Epithelial cell of esophagus (primary cell): ENCODE measurements at places on chromosomes 2 and 18.
A peak's percentile ranks its signal among the peaks of the same experiment; 100 is the strongest.

DNA sequence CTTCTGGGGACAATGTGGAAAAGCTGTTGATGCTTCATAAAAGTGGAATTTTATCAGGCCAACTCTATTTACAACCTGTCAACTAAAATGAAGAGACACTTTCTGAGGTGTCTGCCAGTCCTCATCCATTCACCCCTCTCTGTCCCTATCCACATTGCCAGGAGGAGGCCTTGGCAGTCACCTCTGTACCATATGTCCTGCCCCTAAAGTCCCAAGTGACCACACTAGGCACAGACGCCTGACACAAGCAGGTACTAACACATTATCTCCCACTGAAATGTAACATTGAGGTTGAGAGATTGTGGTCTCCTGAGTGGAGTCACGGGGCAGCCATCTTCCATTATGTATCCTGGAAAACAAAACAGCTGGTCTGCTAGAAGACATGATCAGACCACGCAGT is 71.4 kb downstream of the OSBPL1A start:
- no peak for DNase-seq

GRCh38 chr18:2223449-2223848 is 347.9 kb downstream of the METTL4 start:
- peak; percentile 17 for DNase-seq

GRCh38 chr2:165582409-165582808 is 112.9 kb downstream of the CSRNP3 start:
- DNase-seq: no peak

DNA sequence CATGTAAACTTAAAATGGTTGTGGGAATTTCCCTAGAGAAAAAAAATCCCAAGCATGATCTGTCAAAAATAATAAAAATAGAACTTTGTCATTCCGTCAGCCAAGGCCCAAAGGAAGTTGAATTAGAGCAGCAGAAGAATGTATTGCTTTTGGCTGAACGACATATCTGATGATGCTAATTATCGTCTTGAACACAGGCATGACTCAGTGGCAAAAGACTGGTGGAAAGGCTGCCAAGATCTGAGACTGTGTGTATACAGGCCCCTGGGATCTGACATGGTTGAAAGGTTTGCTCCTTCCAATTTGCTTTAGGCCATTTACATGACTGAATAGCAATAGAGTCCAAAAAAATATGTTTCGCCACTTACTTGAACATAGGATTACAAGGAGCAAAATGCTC is 1057.1 kb upstream of the CRIM1 start:
- peak; percentile 38 for DNase-seq

- no peak for DNase-seq
These were observed 25.8 kb downstream of the GPR55 start for GRCh38 chr2:230899287-230899686.

- peak; percentile 96 for DNase-seq
These were observed 173.5 kb upstream of the FN1 start for GRCh38 chr2:215609089-215610032.

GRCh38 chr18:35289293-35289692 is 736 bp downstream of the ZSCAN30 start:
- DNase-seq: no peak

- DNase-seq: no peak
These were observed 42.9 kb downstream of the DYSF start for GRCh38 chr2:71496156-71496770.

DNA sequence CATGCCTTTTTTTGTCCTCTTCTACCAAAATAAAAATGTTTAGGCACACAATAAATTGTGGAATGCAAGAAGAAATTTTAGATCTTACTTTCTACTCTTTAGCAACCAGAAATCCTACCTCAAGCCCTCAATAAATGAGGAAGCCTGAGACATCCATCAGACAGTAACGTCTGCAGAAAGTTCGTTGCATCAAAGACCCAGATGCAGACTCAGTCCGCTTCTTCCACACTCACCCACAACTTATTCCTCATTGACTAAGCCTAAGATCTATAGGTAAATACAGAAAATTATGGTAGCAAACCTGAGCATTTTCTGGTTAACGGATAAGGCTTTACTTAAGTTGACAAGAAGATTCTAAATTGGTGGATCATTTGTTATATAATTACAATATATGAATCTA is 579.4 kb upstream of the ID2 start:
- no peak for DNase-seq

DNA sequence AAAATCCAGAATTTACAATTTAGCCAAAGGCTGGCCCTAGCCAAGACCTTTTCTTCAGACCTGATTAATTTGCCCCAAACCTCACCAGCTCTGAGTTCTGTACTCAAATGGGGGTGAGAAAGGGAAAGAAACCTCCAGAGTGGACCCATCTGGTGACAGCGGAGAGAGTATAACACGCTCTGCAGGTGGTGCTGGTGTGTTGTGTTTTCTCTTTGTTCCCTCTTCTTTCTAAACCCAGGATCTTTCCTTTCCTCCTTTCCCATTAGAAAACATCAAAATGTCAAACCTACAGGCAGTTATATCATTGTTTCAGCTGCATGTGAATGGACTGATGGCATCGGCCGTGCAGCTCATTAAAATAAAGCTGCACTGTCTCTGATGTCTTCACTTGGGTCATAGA is 253.2 kb upstream of the SP5 start:
- DNase-seq: no peak

- no peak for DNase-seq
These were observed 60.2 kb upstream of the NT5C1B start for GRCh38 chr2:18649502-18650135.

- no peak for DNase-seq
These were observed 280.9 kb upstream of the RAB6C start for GRCh38 chr2:129698593-129698992.

GRCh38 chr2:3414133-3414860 is 34.8 kb downstream of the TRAPPC12 start:
- DNase-seq: no peak

GRCh38 chr2:44388877-44389276 is 27.1 kb downstream of the CAMKMT start:
- no peak for DNase-seq

GRCh38 chr2:19807866-19808265 is 93.9 kb downstream of the TTC32 start:
- no peak for DNase-seq

DNA sequence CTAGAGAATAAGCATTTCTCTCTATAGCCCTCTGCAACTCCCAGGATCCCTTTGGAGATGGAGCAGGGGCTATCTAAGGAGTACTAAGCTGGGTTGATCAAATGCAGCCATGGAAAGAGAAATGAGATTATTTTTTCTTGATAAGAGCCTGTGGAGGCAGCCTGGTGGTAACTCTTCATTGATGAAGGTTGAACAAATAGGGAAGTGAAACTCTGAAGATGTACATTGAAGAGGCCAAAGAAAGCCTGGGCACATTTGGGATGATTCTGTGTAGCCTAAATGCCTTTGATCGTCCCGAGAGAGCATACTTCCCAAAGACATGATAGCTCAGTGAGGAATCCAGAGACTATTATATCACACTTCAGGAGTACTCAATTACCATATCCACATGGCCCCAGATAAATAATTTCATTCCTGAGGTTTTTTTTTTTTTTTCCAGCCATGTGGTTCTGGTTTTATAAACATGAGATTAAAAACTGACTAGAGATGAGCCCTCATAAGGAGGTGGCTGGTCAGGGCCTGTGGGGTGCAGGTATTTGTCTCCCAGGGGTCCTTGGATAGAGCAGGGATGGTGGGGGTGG is 192.5 kb downstream of the TPGS2 start:
- DNase-seq: no peak

DNA sequence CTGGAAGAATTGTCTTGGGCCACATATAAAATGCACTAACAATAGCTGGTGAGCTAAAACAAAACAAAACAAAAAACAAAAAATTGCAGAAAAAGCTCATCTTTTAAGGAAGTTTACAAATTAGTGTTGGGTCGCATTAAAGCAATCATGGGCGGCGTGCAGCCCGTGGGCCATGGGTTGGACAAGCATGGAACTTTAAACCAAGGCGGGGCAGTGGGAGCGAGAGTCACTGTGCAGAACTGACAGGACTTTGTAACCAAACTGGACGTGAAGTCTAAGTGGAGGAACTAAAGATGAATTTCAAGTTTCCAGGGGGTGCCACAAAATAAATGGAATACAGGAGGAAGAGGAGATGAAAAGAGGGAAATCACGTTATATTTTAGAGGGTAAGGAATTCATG is 80.7 kb downstream of the PSMG2 start:
- no peak for DNase-seq

GRCh38 chr18:74497778-74498177 is 1.6 kb downstream of the CNDP2 start:
- no peak for DNase-seq

DNA sequence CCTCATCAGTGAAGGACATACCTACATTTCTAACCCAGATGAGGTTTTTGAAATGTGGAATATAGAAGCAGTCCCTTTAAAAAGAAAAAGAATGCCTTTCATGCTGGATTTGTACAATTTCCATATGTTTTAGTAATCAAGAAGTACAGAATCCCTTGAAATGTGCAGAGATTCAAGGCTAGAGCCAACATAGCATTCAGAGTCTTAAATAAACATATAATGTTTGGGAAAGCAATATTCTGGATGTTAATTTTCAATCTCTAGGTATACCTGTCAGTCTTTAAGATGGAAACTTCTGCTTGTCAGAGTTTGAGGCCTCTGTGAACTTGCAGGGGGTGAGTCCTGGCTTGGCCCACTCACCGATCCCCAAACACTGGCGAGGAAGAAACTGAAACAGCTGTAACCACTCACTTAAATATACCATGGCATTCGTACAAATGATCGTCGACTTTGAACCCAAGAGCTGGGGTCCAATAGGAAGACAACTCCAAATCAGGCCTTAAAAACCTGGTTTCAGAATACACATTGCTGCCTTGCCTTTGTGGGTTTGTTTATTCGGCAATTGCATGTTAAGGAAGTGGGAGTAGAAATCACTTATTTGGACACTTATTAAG is 132.8 kb upstream of the NCK2 start:
- no peak for DNase-seq

GRCh38 chr2:156673981-156674380 is 237.8 kb downstream of the GPD2 start:
- DNase-seq: no peak

DNA sequence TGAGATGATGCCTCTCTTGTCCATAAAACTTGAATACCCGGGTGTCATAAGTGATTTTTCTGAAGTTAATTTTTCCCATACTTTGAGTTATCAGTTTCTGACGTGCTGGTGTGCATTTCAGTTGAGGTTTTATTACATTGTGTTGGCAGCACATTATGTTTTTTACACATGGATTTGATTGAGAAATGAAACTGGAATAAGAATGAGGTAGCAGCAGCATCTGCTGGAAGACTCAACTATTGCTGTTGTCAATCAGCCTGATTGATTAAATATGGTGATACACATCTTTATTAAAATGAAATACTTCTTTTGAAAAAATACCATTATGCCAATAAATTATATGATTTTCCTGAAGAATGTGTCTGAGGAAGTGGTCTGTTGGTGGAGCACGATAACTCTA is 60.5 kb downstream of the INSIG2 start:
- no peak for DNase-seq

GRCh38 chr18:26515643-26516487 is 32.5 kb downstream of the KCTD1 start:
- no peak for DNase-seq

- no peak for DNase-seq
These were observed 90.3 kb downstream of the SP3 start for GRCh38 chr2:173874894-173875237.

- no peak for DNase-seq
These were observed 274.7 kb downstream of the ZNF521 start for GRCh38 chr18:25077038-25077943.

GRCh38 chr2:173017646-173018420 is 57.8 kb upstream of the MAP3K20 start:
- no peak for DNase-seq

DNA sequence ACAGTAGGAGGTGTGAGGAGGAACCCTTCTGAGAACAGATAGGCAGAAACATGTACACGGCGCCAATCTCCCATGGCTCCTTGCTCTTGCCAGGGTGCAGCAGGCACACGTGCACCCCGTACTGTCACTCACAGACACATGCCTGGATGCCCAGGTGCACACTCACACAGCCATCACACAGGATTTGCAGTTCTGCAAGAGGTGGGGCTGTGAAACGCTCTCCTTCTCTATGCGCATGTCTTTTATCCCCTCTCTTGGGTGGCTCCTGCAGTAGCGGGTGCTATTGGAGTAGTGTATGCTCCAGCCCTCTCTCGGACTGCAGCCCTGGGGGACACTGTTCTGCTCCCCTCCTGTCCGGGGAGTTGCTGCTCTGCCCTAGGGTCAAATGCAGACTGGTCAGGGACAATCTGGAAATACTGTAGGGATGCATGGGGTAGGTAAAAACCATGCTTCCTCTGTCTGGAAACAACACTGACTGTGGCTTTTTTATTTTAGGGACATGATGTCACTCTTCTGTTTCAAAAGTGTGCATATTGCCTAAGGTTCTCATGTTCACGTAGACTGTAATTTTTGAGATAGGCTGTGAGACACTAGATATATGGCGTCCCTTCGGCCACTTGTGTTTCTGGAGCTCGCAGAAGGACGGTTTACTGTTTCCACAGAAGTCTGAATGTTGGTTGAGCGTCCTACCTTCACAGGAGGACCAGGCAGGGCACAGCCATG is 118.5 kb downstream of the PRKCE start:
- DNase-seq: no peak

- DNase-seq: no peak
These were observed 191.4 kb upstream of the CHAC2 start for GRCh38 chr2:53576166-53576565.

- no peak for DNase-seq
These were observed 1.1 kb upstream of the HOXD8 start for GRCh38 chr2:176128172-176128981.

- no peak for DNase-seq
These were observed 1221.3 kb upstream of the ZEB2 start for GRCh38 chr2:145741181-145741580.

DNA sequence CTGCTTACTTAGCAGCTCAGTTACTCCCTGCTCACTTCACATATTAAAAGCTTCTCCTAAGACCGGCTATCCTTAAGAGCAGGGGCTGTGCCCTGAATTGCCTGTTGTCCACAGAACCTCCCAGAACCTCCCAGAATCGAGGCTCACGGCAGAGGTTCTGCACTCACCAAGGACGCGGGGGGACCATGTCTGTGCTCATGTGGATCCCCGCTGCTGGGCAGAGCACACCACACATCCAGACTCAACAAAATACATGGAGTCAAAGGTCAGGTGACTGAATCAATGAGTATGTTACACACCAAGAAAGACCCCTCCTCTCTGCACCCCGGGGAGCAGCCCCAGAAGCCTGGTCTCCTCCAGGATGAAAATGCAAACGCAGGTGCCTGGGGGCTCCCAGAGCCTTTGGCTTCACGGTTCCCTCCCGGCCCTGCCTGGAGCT is 149.0 kb downstream of the MBP start:
- DNase-seq: no peak

- DNase-seq: peak; percentile 44
These were observed 442.2 kb upstream of the CELF4 start for GRCh38 chr18:38007676-38008330.

- DNase-seq: no peak
These were observed 47.6 kb downstream of the FBXO36 start for GRCh38 chr2:229969921-229970320.

- no peak for DNase-seq
These were observed 163.7 kb upstream of the PXDN start for GRCh38 chr2:1907849-1908533.
